Upper lobe of right lung (tissue), 1 donor: ENCODE measurements at places on chromosomes 5 and 9.

DNA sequence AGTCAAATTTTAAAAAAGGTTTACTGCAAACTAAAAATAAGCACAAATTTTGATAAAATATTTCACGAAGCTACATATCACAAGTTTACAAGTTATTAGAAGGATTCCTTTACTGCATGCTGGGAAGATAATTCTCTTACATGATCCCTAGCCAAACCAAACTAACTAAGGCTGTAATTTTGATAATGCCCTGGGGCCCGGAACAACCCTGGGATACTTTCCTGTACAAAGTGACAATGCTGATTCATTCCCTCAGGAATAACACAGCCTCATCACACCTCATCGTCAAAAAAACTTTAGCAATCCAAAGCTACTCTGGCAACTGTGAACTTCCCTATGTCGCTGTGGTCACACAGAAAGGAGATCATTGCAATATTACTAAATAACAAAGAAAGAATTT is 402.9 kb downstream of the RAB3C start:
- DNase-seq = no peak

- DNase-seq = no peak
Observed at GRCh38 chr9:119792242-119792641, 423.0 kb upstream of the BRINP1 start.

DNA sequence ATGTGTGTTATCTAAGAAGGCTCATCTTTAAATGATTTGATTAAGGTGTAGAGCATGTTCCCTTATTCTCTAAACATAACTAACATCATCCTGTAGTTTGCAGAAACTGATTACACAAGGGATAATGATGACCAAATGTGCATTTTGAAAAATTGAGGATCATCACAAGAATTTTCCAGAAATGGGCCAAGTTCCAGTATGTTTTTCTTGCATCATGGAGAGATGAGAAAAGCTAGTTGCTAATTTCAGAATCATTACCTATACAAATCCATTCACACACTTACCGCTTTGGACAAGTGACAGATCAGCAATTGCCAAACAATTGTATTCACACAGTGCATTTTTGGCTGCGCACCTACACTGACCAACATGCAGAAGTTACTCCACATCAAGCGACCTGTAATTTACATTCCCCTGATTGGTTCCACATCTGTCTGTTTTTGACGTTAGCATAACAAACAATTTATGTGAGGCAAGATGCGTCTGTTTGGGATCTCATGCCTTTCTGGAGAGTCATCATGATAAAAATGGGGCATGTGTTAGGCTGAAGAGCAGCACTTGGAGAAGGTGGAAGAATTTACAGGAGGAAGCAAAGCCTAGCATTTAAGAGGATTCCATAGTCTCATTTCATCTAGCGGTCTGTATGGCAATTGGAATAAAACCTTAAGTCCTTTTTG is 2.8 kb upstream of the BNC2 start:
- no peak for DNase-seq

DNA sequence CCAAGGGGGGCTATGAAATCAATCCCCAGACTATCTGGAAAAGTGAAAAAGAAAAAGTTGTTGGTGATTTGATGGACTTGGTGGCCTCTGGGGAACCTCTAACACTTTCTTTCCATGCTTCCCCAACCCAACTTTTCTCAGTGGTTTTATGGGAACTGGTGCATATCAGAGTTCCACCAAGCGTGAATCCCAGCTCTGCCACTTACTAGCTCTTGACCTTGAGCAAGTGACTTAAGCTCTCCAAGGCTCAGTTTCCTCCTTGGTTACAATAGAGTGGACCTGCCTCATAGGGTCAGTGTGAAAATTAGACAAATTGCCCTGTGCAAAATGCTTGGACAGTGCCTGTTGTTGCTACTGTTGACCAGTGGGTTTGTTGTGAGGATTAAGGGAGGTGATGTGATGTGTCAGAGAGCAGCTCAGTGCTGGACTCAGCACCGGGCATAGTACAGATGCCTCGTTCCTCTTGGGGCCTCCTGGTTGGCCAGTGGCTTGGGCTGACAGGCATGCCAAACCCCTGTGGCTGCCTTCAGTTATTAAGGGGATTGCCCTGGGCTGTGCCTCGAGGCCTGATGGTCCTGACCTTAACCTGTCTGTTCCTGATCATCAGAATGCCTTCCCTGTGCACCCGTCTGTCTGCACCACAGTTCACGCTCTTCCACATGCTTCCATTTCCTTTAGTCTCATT is 49.3 kb downstream of the COL15A1 start:
- DNase-seq = no peak

DNA sequence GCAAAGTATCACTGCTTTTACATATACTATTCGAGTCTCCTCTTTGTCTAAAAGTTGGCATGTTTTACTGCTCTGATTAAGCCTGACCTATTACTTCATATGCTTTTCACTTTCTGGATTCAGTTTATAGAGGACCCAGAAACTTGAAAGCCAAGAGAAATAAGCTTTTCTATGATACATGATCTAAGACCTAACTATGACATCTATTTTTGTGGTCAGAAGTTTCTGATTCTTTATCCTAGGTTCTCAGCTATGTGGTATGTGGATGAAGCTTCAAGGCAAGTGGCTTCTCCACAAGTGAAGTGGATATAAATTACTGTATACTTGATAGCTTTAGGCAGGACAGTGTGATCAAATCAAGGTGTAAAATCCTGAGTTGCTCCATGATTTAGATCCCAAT is 6.3 kb downstream of the EDIL3 start:
- DNase-seq = no peak

- no peak for DNase-seq
Observed at GRCh38 chr9:98805506-98806272, 1.8 kb upstream of the GALNT12 start.

- peak; percentile 52 for DNase-seq
Observed at GRCh38 chr5:103034662-103035392, 85.1 kb downstream of the GIN1 start.

DNA sequence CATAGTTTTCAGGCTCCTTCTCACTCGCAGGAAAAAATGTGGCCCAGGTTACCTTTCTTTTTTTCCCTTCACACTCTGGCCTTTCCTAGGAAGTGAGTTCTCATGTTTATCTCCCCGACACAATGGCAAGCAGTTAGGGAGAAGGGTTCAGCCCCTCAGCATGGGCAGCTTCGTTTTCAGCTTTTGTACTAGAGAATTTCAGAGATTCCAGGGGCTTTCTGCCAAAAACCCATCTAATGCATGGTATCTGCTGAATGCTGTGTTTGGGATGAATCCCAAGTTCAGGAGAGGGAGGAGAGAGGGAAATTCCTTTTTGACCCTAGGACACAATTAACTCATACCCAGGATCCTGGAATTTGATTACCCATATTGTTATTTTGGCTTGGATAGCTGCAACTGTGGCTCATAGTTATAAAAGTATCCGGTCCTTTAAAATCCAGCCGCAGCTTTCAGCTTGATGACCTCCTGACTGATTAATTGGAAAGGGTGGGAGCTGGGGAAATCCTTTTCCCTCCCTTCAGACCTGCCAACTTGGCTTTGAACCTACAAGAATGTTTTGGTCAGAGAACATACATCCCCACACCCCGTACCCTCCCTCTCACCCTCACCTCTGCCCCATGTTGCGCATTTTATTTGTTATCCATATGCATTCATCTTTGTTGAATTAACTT is 78.4 kb downstream of the TMEM252 start:
- no peak for DNase-seq

DNA sequence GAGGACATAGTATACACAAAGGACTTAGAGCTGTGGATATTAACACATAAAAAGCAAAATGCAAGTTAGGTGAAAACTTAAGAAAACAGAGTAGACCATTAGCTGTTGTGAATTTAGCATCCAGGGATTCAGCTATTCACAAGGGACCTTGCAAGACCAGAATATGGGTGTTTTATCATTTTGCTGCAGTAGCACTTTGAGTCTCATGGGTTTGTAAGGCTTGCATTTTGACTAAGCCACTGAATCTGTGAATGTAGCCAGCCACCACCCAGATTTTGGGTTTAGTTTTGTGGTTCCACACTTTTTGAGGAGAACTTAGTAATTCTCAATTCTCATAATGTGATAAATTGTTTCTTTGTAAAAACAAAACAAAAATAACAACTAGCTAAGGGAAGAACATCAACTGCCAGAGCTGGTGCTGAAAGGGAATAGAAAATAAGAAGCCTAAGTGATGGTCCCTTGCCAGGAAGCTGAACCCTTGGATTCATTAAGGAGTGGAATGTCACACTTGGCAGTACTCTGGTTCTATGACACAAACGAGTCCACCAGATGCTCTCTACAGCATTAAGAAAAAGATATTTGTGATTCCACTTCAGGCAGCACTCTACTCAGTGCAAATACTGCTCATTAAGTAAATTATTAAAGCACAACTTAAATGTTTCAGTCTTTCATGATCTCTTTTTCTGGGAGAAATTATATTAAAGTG is 557.4 kb upstream of the ZNF462 start:
- no peak for DNase-seq

GRCh38 chr5:170277867-170278281 is 19.7 kb downstream of the LCP2 start:
- DNase-seq = no peak

GRCh38 chr5:149803641-149804468 is 73.7 kb downstream of the PPARGC1B start:
- no peak for DNase-seq

- DNase-seq = no peak
Observed at GRCh38 chr5:154092356-154093141, 53.8 kb downstream of the MFAP3 start.

- DNase-seq = no peak
Observed at GRCh38 chr9:12790883-12791282, 16.1 kb downstream of the LURAP1L start.

GRCh38 chr5:84231433-84231832 is 153.2 kb downstream of the EDIL3 start:
- no peak for DNase-seq

DNA sequence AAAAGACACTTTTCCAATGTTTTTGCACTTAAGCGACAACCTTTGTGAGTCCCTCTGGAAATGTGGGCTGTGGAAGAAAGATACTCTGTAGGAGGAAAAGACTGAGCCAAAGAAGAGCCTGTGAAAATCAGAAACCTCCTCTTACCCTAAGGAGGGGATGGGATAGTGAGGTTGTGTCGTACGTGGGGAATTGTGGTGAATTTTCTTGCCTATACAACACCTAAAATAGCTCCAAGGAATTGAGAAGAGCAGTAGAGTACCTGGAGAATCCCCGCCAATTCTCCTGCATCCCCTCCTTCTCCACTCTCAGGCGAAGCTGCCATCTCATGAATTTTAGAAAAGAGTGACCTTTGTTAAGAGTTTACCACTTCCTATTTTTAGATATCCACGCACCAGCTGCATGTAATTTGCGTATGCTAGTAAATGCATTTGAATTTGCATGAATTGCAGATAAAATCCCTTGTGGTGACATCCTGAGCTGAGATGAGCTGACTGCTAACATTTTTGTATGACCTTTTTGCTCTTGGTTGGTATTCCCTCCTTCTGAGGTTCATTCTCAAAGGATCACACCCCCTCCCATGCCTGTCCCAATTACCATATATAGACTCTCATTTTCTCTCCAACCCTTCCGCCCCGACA is 147.2 kb downstream of the PCSK5 start:
- DNase-seq = no peak

GRCh38 chr9:84404095-84404686 is 63.6 kb upstream of the SLC28A3 start:
- DNase-seq = no peak
